ENCODE measurements at places on chromosomes 4 and X. TPM values are rescaled to one million over a fixed set of nuclear protein-coding genes. Genes with fewer than 3 reads are reported as not detected.

The UGT2B17 gene
- not detected for polyA plus RNA-seq

The TNIP3 gene
- 0.45 TPM for polyA plus RNA-seq

The XG gene
- 0.60 TPM for polyA plus RNA-seq

The GAGE12J gene
- polyA plus RNA-seq, result not detected

The FANCB gene
- 16.2 TPM for polyA plus RNA-seq

The CXCL8 gene
- polyA plus RNA-seq, result 0.11 TPM

The CLGN gene
- polyA plus RNA-seq, result 3.8 TPM

The SPATA18 gene
- polyA plus RNA-seq, result 1.5 TPM

The FDCSP gene
- polyA plus RNA-seq, result not detected

The HTATSF1 gene
- polyA plus RNA-seq, result 80.8 TPM

The UGT2A3 gene
- polyA plus RNA-seq, result not detected

The HPGDS gene
- not detected for polyA plus RNA-seq
